ENCODE measurements at places on chromosomes 5 and 9. TPM values are rescaled to one million over a fixed set of nuclear protein-coding genes. Genes with fewer than 3 reads are reported as not detected.
A peak's percentile ranks its signal among the peaks of the same experiment; 100 is the strongest.

- peak; percentile 79 for DNase-seq
Observed at GRCh38 chr9:36163049-36163785, 6.0 kb upstream of the CCIN start.

DNA sequence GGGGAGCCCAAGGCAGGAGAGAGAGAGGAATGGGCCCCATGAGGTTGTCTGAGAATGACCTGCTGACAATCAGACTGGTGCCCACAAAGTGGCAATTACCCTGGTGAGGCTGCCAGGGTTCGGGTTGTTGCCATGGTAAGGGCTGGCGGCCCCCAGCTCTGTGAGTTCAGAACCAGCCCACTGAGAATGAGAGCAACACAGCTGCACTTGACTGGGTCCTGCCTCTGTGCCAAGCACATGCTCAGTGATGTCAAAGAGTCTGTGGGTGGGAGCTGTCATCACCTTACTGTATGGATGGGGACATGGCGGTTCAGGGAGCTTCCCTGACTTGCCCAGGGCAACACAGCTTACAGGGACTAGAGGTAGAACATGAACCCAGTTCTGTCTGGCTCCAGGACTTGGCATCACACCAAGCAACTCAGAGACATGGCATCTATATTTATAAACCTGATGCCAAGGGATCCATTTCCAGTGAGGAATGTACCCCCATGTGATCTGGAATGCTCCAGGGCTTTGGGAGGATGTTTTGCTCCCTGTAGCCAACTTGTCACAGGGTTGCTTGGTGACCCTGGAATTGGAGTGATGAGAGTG, 38.2 kb upstream of the TEX48 start:
- no peak for DNase-seq

GRCh38 chr5:115579747-115580173, 22.5 kb downstream of the TICAM2 start:
- DNase-seq, result no peak

DNA sequence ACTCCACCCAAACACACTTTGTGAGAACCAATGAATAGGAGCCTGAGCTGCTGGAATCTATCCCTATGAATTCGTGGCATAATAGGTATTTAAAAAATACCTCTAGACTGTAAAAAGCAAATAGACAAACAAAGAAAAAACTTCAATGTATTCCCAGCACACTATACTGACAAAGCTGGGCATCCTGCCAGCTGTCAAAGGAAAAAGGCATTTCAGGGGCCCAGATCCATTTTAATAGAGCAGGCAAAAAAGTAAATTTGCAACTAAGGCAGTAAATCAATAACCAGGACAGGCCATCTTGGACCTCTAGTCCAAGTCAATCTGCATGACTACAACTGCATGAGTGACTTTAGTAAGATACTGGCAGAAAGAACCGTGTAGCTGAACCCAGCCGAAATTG, 25.6 kb upstream of the LARP1 start:
- DNase-seq, result no peak

The INSYN2B gene
- total RNA-seq, result 0.27 TPM

GRCh38 chr9:17280350-17281012, 145.6 kb downstream of the CNTLN start:
- no peak for DNase-seq

- DNase-seq, result peak; percentile 93
Observed at GRCh38 chr5:96661855-96662724, at the start of gene CAST. TSS of gene CAST (plus strand) at chr5:96662376. CDS start at chr5:96662423, 47 bp downstream.

GRCh38 chr5:176761755-176762154, 48.6 kb upstream of the UNC5A start:
- DNase-seq, result no peak

The CSF2 gene
- not detected for total RNA-seq

GRCh38 chr5:57825031-57825686, 342.5 kb upstream of the ACTBL2 start:
- DNase-seq, result no peak

- DNase-seq, result no peak
Observed at GRCh38 chr9:2019723-2020122, 4.6 kb downstream of the SMARCA2 start.

DNA sequence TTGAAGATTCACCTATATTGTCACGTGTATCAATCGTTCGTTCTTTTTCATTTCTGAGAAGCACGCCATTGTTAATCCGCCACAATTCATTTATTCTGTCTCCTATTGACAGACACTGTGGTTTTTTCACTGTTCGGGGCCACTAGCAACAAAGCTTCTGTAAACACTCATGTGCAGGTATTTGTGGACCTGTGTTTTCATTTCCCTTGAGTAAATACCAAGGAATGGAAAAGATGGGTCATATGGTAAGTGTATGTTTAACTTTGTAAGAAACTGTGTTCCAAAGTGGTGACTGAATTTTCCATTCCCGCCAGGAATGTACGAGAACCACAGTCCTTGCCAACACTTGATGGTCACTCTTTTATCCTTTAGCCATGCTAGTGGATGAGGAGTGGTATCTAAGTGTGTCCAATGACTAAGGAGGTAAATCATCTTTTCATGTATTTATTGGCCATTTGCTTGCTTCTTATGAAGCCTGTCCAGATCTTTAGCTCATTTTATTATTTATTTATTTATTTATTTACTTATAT, 10.7 kb downstream of the ABO start:
- DNase-seq, result no peak

- DNase-seq, result no peak
Observed at GRCh38 chr9:127418037-127418471, 6.1 kb upstream of the ZNF79 start.

The NIPAL4 gene
- 0.36 TPM for total RNA-seq

DNA sequence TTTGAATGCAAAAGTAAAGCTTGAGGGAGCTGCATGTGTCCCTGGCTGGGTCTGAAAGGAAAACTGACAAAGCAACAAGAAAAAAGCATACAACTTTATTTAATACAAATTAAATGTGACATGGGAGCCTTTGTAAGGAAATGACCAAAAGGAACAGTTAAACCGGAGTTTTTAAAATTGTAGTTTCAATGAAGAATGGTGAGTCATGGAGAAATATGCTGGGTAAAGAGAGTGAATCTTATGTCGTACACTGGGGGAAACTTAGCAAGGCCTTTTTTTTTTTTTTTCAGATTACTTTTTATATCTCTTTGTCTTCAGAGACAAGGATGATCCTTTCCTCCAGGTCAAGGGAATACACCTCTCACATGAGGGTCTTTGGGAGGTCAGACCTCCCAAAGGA, 50.1 kb upstream of the FBXL17 start:
- DNase-seq, result no peak

- DNase-seq, result no peak
Observed at GRCh38 chr5:176388003-176388443, 375 bp downstream of the NOP16 start.

DNA sequence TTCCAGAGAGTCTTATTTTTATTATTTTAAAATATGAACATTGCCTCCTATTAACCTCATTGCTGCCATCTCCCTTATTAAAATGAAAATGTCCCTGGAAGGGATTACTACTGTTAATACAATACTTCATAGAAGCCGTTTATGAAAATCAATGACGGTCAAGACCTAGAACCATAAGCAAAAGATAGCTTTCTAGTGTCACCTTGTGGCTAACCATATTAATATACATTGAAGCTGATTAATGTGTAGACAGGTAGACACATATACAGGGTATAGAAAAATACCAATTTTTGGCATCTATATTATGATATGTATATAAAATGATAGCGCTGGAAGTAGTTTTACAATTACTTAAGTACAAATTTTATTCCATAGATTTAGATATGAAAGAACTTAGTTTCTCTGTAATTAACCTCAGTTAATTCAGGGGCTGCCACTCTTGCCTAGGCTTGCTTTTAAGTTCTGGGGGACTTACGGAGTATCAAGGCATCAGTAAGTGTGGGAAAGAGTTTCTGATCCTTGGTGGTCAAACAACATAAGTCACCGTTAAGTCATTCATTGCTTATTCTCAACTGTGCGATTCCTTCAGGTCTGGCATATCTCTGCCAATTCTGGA, 2.5 kb upstream of the YTHDC2 start:
- no peak for DNase-seq

DNA sequence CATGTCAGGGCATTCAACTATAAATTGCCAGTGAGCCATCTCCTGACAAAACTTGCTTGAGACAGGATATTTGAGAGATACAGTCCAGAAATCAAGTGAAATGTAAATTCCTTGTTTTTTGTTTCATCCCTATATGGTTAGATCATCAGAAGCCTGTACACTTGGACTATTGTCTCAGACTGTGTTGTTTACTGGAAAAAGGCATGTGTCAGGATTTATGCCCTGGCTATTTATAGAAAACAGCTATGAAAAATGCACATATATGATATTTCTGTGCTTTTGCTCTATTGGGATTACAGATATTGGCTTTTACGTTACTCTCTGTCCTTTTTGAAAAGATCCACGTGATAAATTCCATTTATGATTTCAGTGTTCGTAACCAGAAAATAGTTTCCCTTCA, 44.2 kb downstream of the IL31RA start:
- DNase-seq, result no peak

DNA sequence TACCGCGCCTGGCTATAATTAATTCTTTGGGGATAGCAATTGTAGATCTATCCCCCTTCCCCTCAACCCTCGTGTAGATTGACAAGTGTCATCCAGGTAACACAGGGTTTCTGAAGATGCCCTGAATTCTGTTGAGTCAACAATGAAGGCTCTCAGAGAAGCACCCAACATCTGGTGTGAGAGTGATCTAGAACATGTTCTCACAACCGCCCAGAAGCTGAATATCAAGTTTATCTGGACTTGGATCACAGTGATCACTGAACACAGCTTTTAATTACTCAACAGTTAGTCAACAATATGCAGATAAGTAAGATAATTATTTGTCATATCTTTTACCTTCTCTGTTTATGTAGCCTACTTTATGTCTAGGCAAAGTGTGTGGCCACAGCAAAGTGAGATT, 204.2 kb upstream of the RGMB start:
- no peak for DNase-seq

The PTPRD gene
- 4.7 TPM for total RNA-seq

GRCh38 chr5:88838500-88838899, 44.5 kb downstream of the MEF2C start:
- DNase-seq, result no peak

DNA sequence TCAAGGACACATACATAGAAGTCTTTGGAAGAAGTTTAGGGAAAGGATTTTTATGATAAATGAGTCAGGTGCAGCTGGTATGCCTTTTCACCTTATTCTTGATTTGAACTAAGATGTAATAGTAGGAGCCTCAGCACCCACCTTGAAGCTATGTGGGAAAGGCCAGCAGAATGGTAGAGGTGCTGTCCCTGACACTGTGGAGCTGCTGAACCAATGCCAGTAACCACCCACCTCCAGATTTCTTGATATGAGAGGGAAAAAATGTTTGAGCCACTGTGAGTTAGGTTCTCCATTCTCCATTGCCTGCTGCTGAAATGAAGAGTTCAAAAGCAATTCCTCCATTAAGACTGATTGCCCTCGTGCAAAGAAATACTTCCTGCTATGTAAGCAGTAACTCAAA, 12.2 kb upstream of the HMGCR start:
- DNase-seq, result no peak

GRCh38 chr5:79612667-79613198, 492 bp downstream of the TENT2 start:
- DNase-seq, result no peak

DNA sequence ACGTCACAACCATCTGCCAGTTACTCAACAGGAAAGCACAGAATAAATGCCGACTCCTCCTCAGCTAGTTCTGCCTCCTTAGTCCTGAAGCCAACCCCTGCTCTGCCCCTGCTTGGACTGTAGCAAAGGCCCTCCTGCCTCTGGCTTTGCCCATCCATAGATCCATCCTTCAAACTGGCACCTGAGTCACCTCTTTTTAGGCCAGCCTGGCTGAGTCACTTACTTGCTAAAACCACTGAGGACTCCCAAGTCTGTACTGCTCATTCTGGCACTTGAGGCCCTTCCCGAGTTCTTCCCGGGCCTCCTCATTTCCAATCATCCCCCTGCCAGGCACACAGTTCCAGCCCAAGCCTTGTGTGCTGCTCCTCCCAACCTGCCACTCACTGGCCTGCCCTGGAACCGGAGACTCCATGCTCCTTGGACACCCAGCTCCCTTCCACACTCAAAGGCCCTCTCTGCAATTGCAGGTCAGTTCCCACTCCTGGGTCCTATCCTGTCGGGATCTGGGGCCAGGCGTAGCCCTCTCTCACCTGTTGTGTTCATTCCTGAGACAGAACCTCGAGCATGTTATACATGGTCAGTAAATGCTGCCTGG, 220.1 kb downstream of the DAB2IP start:
- DNase-seq, result peak; percentile 33

The LTC4S gene
- 21.7 TPM for total RNA-seq

DNA sequence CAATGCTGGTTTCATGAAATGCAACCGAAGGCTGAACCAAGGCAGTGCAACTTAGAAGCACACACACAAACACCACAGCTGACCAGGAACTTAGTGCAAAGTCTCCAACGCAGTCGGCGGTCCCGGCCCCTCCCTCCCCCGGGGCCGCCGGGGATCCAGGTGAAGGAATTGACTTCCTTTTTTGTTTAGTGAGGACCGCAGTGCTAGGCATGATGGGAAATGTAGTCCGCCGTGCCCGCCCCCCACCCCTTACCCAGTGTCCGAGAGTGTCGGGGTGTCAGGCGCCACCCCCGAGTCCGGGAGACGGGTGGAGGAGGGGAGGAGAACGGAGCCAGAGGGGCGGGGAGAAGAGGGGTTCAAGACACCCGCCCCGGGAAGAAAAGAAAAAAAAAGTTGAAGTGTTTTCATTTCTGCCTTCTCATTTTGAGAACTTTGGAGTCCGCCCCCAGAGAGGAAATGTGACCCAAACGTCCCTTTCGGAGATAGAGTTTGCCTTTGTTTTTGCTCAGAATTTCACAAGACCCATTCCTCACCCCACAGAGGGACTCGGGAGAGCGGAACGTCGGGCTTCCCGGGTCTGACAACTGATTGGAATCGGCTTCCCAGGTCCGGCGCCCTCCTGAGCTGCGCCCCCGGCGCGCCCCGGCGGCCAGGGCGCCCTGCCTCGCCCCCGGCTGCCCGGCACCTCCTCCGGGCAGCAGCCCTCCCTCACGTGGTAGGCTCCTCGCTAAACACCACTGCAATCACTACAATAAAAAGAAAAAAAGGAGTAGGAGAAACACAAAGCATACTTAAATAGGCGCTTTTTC, 2.0 kb downstream of the IER5L start:
- DNase-seq, result peak; percentile 94

DNA sequence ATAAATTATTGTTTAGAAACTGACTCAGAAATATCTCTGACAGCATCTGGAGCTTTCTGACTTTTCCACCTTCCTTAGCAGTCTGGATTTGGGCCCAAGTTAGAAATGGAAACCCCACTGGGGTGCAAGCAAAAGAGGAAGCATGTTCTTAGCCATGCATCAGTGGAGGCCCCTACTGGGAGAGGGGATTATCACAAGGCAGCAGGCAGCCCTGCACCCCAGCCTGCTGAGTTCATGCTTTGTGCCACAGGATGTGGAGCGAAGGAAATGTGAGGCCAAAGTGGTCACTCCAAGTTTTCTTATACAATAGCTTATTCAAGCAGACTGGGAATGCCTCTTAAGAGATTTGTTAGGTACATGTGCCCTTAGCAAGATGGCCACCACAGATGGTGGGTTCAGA, 146.5 kb upstream of the TLX3 start:
- DNase-seq, result no peak

DNA sequence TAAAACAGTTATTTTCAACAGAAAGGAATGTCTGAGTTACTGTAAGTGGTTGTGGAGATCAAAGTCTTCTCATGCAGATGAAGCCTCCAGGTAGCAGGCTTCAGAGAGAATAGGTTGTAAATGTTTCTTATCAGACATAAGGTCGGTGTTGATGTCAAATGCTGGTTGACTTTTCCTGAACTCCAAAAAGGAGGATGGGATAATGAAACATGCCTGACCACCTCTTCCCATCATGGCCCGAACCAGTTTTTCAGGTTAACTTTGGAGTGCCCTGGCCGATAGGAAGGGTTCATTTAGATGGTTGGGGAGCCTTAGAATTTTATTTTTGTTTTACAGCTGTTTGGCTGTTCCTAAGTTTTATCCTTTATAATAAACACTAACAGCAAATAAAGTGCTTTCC, 478.4 kb downstream of the ACTL7B start:
- DNase-seq, result no peak
